Stimulated activated CD8-positive, alpha-beta memory T cell treated with anti-CD3 and anti-CD28 coated beads, Interleukin-7, amount 100 ng/mL, for 1 hour (primary cell): ENCODE measurements at places on chromosomes 2 and 18.

- DNase-seq, result no peak
Measured at GRCh38 chr2:217501887-217502286, 500.9 kb downstream of the TNS1 start.

DNA sequence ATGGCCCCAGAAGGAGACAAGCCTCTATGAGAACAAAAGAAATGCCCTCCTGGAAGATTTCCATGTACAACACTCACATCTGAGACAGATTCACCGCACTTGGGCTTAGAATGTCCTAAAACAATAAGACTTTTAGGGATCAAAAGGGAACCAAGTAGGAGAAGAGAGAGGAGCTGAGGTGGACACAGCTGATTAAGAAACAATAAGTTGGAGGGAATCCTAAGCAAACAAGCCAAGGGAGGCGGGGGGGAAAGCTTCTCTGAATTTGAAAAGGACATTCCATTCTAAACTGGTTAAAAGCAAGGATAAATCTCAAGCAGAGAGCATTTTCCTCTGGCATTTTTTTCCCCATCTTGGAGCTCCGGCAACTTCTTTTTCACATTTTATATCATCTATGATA is 9.9 kb downstream of the ACVR1 start:
- no peak for DNase-seq

- DNase-seq, result no peak
Measured at GRCh38 chr2:43349904-43350303, 123.5 kb upstream of the ZFP36L2 start.

GRCh38 chr2:106584304-106584954 is 97.3 kb downstream of the CD8B2 start:
- no peak for DNase-seq

DNA sequence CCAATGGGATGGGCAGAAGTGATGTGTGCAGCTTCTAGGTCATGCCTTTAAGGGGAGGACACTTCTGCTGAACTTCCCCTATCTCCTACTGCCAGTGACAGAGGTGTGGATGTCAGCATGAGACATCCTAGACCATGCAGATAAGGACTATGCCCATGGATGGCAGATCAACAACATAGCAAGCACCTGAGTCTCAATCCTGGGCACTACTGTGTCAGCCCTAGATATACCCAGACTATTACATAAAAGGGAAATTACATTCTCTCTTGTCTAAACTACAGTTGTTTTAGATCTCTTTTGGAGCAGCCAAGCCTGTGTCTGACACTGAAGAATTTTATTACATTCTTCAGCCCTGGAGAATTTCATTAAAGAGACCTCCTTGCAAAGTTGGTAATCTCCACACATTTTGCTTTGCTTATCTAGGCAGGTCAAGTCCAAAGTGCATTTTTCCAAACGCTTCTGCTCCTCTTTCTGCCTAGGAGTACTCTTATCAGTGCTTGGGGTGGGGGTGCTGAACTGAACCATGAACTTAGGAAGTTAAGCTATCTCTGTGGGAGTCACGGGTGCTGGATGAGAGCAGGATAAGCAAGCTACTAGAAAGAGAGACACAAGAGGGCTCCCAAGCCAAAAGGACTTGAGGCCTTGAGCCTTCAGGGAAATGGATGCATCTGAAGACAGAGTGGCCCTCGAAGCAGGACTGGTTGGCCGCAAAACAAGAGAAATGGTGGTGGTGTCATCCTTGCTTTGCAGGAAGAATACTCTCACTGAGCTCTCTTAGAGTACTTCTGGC is 95.2 kb upstream of the SPRED2 start:
- DNase-seq, result no peak

GRCh38 chr18:33581856-33582255 is 3.8 kb downstream of the ASXL3 start:
- DNase-seq, result no peak

DNA sequence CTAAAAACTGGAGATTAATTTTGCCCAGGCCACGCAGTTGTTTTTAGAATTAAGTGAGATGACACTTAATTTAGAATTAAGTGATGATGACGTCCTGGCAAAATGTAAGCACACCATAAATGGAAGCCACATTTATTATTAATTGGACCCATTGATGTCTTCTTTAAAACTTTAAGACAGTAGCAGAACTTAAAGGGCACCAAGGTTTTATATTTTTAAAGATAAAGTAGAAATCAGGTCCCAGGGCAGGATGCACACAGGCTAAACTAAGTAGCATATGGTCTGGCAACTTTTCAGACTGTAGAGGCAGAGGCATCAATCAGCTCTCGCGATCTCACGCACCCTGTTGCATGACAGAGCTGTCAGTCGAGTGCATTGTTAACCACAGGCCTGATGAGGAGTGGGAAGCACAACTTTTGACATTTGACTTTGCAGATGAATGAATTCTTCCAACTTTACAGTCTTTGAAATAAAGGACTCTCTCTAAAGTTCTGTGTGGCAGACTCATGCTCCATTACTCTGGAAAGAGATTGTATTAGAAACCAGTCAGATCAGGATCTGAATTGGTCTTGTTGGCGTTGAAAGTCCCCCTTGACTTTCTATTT is 232.4 kb downstream of the CD226 start:
- DNase-seq, result no peak

DNA sequence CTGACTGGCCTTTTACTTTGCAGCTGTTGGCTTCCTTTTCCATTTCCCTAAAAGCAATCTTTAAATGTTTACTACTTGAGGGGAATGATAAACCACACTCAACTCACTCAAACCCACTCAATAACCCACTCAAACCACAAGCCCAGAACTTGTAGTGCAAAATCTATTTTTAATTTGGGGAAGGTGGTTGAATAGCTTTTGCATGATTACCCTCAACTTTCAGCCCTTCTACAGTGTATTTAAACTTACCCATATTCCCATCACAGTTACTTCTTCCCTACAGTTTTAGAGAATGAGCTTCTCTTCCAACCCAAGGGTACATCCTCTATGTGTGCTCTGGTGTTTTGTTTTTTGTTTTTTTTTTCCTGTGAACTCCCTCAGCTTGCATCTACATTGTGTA is 636.1 kb downstream of the TDRD15 start:
- DNase-seq, result no peak

GRCh38 chr18:79874553-79875530 is 76.6 kb downstream of the SLC66A2 start:
- no peak for DNase-seq

DNA sequence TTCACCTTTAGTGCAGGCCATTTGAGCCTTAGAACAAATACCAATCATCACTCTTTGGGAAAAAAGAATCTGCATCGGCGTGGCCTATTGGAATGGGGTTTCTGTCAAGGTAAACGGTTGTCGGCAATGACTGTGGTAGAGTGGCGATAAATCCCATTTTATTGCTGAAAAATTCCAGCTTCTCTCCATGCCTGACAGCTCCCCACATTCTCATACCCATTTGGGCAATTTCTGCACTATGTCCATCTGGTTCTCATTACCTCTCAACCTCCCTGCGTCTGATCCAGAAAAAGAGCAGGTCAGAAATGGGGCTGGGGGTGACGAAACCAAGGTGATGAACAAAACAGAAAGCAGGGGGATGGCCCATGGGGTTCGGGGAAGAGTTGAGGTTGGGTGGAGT is 254.0 kb downstream of the MEIS1 start:
- DNase-seq, result no peak

- no peak for DNase-seq
Measured at GRCh38 chr2:63792530-63792929, 49.2 kb upstream of the UGP2 start.

- no peak for DNase-seq
Measured at GRCh38 chr2:170088776-170089175, 89.2 kb upstream of the MYO3B start.

DNA sequence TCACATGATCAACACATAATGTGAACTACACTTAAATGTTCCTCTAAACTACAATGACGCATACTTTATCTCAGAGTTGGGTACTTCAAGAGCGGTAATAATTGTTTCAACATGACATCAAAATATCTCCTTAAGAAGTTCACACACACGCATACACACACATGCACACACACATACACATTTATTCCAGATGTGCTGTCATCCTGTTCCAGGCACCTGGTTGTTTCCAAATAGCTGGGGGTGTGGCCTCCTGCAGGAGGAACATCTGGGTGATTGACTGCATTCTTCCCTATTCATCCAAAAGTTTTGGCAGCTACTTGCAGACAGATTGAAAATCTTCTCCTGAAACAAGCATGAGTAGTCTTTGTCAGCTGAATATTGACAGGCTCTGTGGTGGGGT is 37.9 kb upstream of the PIK3C3 start:
- DNase-seq, result no peak

- no peak for DNase-seq
Measured at GRCh38 chr2:172427990-172428831, 825 bp downstream of the ITGA6 start.

DNA sequence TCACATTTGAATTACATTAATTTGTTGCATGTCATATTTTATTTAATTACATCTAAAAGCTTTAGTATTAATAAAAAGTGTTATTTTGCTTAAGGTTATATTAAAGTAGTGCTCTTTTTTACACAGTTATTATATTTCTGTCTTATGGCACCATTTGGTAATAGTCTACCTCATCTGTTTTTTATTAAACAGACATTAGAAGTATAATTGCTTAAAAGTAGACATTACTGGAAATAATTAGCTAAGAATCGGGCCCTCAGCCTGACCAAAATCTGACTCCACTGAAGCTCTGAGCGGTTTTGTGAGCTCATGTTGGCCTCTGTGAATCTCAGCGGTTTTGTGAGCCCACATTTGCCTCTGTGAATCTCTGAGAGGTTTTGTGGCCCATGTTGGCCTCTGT is 102.5 kb upstream of the SNTG2 start:
- no peak for DNase-seq

DNA sequence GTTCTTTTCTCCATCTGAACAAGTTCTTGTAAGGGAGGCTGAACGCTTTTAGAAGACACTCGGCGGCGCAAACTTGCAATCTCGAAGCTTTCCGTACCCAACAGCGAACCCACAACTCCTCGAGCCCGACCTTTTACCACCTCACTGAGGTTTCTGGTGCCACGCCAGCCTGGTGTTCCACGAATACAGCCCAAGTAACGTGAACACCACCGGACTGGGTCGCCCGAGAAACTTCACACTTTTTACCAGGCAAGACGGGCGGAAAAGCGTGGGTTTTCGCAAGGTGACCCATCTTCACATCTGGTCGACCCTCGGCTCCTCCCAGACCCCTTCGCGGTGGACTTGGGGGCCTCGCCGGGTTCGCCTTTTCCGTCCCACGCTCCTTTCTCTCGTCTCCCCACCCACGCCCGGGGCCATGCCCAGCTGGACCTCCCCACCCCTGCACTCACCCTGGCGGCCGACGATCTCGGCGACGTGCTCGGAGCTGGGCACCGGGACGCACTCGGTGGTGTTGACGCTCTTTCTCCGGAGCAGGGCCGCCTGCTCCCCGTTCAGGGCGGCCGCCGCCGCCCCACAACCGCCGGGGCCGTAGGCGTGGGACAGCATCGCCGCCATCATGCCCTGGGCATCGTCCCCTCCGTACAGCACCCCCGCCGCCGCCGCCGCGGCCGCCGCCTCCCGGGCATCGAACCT is 1.2 kb downstream of the MEX3C start:
- no peak for DNase-seq

DNA sequence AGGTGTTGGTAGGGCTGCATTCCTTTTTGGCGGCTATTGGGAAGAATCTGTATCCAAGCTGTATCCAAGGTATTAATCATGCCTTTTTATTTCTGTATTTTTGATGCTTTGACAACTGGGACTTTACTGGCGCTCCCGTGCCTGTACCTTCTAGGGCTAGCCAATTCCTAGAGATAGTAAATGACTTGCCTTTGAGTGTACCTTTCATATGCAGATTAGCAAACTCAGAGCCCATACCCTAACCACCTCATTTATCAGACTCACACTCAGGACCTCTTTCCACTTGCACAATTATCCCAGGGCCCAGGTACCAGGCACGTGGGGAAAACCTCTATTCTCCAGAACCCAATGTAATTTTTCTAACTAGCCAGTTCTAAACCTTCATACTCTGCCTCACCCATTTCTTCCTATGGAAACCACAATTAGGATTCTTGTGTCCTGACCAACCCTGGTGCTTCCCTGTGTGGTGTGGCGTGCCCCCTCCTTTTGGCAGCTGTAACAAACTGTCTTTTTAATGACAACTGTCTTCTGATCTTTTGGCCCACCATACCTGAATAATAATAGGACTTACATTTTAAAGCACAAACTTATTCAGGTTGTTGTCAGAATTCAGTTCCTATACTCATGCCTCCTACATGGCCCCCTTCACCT is 65.8 kb upstream of the PNPT1 start:
- DNase-seq, result no peak

DNA sequence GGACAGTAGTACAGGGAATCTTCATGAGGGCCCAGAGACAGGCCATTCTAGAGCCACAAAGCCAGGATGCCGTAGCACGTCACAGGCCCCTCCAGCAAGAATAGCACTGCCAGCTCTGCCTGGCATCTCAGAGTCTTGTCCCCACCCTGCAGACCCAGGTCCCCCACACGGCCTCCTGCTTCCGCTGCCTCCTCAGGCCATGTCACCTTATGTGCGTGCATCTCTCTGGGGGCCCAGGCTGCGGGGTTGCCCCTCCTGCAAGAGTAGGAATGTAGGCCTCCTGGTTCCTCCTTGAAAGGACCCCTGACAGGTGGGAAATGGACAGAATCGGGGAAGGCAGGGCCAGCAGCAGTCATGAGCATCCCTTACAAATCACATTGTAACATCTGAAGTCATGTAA is 49.8 kb downstream of the ADI1 start:
- no peak for DNase-seq

GRCh38 chr18:13474336-13474735 is 252.0 kb downstream of the FAM210A start:
- no peak for DNase-seq

GRCh38 chr18:55376387-55376786 is 211.6 kb downstream of the TCF4 start:
- DNase-seq, result no peak

GRCh38 chr2:64542071-64543007 is 18.2 kb downstream of the AFTPH start:
- no peak for DNase-seq

- DNase-seq, result no peak
Measured at GRCh38 chr2:38243186-38243880, 133.7 kb downstream of the ATL2 start.
